ENCODE measurements at places on chromosomes 16 and 17.

DNA sequence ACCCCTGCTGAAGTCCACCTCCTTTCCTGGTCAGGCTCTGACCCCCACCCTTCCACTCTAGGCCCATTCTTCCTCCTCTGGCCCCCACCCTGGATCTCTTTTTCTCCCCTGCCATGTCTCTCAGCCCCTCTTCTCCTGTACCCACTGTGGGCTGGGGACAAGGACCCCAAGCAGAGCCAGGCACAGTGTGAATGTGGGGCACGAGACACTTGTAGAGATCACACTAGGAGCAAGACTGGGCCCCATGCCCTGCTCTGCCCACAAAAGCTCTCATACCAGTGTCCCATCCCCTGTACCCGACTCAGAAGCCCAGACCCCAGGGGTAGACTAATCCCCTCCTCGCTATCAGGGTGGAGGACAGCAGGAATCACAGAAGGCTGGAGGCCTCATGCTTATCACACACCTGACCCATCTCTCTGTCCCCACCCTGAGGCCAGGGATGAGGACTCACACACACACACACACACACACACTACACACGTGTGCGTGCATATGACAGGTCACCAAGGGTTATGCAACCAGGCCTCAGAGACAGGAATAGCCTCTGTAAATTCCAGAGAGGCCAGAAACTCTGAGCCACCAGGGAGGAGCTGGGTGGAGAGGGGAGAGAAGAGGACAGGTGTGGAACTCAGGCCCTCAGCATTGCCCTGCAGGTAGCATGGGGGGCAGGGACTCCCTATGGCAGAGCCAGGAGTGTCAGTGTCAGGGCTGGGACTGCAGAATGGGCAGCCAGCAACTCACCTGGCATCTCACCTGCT, 21.1 kb downstream of the ARHGAP27 start:
- no peak for DNase-seq

GRCh38 chr16:1367486-1368174, 15.9 kb downstream of the GNPTG start:
- DNase-seq, result no peak

GRCh38 chr16:89695086-89695874, 6.2 kb downstream of the SPATA2L start:
- DNase-seq, result no peak

DNA sequence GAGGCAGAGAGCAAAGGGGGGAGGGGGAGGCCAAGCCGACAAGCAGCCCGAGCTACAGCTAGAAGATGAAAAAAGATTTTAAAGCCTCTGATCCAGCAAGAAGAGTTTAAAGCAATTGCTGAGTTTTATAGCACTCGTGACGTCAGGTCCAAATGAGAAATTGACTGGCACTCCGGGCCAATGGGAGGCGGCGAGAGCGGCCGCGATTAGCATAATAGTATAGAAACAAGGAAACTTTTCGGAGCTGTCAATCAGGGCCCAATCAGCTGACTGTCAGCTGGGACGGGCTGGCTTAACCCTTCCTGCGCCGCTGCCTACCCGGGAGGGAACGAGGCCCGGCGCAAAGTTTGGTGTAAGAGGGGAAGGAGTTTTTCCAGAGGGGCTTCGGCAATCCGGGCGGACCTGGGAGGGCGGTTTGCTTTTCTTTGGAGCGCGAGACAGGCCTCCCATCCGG, at the start of gene MAF:
MAF (minus strand) TSS at position 100 of the 454 bp plus-strand sequence. CDS start 835 bp downstream, outside the sequence.
- DNase-seq, result peak; percentile 88

DNA sequence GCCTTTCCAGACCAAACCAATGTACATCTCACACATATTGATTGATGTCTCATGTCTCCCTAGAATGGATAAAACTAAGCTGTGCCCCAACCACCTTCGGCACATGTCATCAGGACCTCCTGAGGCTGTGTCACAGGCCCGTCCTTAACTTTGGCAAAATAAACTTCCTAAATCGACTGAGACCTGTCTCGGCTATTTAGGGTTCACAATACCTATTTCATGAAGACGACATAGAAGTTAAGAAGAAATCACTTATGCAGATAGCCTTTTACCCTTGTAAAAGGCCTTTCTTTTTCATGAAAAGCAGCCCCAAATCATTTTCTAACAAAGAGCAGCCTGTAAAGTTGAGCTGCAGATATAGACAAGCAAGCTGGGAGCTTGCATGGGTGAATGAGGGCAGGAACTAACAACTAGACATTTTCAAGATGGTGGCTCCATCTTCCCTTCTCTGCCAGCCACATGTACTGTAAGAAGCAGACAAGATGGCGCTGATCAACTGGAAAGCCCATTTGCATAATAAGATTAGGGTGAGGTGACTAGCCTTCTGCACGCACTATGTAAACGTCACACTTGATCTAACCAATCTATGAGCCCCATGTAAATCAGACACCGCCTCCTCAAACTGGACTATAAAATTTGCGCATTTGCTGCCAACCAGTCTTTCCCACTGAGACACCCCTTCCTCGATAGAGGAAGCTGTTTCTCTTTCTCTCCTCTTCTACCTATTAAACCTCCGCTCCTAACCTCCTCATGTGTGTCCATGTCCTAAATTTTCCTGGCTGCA, 4.7 kb upstream of the KDM8 start:
- no peak for DNase-seq

- DNase-seq, result no peak
Measured at GRCh38 chr17:12127667-12128066, 107.0 kb downstream of the MAP2K4 start.

- DNase-seq, result peak; percentile 77
Measured at GRCh38 chr17:45394913-45395568, 37.6 kb downstream of the ARHGAP27 start.

Data from urothelium cell line (cell line).